ENCODE measurements at places on chromosomes 13 and 19.

- peak; percentile 57 for DNase-seq
Measured at GRCh38 chr13:109778102-109778542, 8.3 kb downstream of the IRS2 start.

GRCh38 chr13:66087269-66087710 lies 1142.8 kb downstream of the PCDH9 start:
- DNase-seq, result no peak

DNA sequence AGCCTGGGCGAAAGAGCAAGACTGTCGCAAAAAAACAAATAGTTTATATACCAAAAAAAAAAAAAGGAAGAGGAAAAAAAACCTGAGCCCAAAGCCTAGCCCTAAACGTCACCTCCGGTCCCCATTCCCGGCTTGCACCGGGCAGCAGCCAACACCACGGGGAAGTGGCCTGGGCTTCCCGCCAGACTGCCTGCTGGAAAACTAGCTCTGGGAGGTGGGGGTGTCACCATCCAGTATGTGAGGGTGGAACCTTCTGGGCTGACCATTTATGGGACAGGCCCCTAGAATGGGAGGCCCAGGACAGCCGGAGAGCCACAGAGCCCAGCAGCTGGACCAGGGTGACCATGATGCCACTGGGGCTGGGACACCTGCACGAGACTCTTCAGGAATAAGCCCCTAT lies 37.3 kb downstream of the IL12RB1 start:
- DNase-seq, result no peak

DNA sequence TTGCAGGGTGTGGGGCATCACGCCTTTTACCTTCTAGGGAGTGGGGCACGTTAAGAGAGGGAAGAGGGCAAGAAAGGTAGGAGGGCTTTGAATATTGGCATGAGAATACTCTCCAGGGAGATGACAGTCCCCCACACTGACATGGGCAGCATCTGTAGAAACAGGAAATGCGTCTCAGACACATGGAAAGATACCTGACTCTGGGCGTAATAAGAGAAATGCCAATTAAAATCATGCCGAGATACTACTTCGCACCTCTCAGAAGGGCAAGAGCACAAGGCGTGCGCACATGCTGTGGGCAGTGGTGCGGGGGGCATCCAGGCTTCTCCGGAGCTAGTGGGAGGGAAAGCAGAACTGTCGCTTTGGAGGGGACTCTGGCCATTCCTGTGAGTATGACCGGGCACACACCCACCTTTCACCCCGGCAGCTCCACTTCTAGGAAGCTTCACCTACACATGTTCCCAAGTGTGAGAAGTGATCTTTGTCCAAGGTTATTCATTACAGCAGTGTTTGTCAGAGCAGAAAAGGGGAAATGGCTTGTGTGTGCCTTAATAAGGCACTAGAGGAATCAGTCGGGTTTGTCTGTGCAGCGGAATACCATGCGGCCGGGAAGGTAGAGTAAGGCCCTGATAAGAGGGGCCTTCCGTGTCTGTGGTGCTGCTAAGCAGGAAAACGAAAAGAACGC lies 99.5 kb downstream of the SIPA1L3 start:
- DNase-seq, result no peak

- DNase-seq, result no peak
Measured at GRCh38 chr13:87376081-87376480, 295.1 kb upstream of the SLITRK5 start.

DNA sequence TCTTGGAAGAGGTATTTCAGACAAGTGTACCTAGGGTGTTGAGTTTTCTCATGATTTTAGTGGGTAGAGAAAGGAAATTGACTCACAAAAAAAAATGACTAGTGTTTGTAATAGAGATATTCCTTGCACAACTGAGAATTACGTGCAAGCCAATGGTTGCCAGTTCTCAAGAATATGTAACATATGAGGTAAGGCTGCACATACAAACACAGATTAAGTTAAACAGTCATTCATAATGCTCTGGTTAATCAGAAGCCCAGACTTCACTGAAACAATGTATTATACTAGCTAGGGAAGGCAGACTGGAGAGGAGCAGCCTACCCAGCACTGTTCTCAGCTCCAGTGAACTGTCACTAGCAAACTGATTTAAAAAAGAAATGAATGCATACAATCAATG lies 418.3 kb downstream of the DIAPH3 start:
- DNase-seq, result peak; percentile 53

- DNase-seq, result peak; percentile 81
Measured at GRCh38 chr13:32734511-32734910, 148.3 kb downstream of the PDS5B start.

DNA sequence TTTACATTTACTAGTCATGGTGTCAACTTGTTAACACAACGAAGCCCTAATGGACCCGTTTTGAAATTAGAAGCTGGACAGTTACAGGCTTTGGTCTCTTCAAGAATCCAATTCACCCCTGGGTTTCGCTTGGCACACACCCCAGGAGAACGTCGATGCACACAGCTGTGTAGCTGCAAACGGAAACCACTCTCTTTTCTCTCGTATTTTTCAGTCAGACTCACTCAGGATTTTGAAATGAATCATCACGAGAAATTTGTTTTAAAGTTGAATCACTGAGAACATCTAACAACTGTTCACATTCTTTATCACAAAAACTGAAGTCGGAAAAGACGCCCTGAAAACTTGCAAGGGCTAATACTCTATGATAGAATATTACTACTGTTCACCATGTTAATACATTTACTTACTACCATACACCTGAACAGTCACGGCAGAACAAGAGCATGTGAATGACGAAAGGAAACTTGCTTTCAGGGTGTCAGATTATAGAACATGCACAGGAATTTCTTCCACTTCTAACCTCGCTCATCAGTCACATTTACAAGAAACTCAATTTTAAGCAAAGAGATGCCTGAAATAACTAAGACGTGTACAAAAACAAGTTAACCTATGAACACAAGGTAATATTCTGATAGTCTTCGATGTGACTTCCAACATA lies 4.7 kb downstream of the PNMA8A start:
- peak; percentile 85 for DNase-seq

GRCh38 chr19:28705008-28705407 lies 507.9 kb downstream of the UQCRFS1 start:
- peak; percentile 88 for DNase-seq

DNA sequence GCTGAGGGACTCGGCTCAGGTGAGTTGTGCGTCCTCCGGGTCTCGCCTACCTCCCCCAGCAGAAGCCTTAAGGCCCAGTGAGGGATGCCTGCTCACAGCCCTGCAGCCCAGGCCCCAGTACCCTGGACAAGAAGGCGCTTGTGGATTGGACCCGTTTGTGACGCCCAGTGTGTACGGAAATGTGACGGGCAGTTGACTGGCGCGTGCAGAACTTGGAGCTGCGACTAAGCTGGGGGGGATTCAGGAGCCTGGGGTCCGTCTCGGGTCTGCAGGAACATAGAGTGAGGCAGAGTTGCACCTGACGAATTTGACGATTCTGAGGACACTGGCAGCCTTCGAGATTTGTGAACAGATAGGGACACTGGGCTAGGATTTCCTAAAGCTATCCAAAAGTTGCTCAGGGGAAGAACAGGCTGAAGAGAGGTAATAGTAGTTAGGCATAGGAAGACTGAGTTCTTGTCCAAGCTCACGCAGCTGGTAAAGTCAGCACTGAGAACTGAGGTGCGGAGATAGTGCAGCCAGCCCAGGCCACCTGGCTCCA lies 519 bp downstream of the ZNF551 start:
- no peak for DNase-seq

DNA sequence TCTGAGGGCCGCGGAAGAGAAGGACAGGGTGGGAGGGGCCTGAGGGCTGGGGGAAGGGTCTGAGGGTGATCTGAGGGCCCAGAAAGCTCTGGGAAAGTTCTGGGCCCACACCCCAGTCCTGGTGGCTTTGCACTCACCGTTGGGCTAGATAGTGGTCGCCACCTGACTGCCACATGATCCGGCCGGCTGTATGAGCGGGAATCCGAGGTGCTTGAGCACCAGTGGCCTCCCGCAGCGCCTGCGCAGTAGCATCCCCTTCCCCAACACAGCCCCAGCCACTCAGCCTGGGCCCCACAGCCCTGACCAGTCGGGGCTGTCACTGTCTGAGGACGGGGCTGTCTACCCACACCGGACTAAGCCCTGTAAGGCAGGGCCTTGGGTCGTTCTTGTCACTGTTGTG lies 15.0 kb downstream of the PRODH2 start:
- DNase-seq, result no peak
